Epithelial cell of proximal tubule (primary cell): ENCODE measurements at places on chromosomes 11 and 22. TPM values are rescaled to one million over a fixed set of nuclear protein-coding genes. Genes with fewer than 3 reads are reported as not detected.

- no peak for DNase-seq
These were observed 41.8 kb downstream of the TST start for GRCh38 chr22:36977401-36977861.

DNA sequence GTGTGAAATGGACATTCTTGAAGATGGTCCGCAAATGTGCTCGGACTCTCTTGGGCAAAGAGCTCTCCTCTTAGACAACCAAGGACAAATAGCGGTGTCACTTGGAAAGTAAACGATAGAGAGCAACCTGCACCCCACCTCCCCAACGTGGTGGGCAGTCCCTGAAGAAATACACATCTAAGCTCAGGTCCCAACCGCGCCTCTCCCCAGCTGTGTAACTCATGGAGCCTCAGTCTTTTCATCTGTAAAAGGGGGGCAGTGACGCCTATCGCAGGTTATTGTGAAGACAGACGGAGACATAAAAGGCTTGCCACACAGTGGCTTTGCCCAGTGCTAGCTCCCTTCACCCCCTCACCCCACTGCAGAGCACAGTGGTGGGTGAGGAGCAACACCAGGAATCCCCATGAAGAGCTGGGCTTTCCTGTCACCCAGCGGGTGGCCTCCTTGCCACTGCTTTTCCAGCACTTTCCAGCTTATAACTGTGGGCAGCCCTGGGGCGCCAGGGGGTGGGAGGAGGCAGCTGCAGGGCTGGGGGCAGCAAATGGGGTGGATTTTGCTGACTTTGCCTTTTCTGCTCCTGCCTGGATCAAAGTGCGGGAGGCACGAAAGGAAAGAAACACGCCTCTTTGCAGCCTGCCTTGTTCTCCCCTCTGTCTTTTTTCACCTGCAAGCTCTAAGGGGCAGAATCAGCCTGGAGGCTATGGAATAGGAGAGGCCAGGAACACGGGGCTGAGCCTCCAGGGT lies 73.7 kb upstream of the TSPAN18 start:
- DNase-seq = no peak

DNA sequence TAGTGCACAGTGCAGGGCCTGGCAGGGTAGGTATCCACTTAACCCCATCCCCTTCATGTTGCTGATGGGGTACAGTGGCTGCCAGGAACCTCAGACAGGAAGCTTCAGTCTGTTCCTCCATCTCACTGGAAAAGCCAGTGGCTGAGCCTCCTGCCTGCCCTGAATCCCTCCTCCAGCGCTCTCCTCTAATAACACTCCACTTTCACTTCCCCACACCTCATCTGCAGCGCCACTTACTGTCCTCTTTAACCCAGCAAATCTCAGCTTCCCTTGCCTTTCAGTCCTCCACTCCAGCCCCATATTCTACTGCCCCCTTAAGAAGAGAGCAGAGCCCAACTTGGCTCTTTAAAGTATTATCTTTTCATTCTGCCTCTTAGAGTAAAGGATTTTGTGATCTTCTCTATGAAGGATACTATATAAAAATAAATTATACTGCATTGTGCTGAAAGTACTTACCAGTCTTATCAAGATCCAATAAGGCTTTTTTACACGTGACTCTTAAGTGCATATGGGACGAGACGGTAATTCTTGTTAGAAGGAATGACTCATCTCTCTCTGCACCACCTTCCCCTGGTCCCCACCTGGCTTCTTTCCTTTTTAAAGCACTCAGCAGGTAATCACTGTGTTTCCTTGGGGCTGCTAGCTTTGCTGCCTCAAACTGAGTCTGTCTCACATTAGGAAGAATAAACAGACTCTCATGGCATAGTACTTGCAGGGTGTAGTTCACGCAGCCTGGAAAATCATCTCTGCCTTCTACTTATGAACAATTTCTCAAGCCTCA lies 238.0 kb upstream of the NARS2 start:
- no peak for DNase-seq

The FREY1 gene
- total RNA-seq = 0.51 TPM in 1 of 2 replicates, not detected in the other

The OR52H1 gene
- total RNA-seq = not detected in 2 replicates

The SLN gene
- 3.2 TPM in 1 of 2 replicates, not detected in the other for total RNA-seq
